ENCODE measurements at places on chromosomes 16 and 17.

GRCh38 chr17:39540611-39541010 lies 67.1 kb downstream of the NEUROD2 start:
- no peak for DNase-seq

- DNase-seq: no peak
These were observed 6.0 kb upstream of the TXNDC11 start for GRCh38 chr16:11748404-11749254.

- no peak for DNase-seq
These were observed 37.1 kb downstream of the PRKCA start for GRCh38 chr17:66339561-66339960.

DNA sequence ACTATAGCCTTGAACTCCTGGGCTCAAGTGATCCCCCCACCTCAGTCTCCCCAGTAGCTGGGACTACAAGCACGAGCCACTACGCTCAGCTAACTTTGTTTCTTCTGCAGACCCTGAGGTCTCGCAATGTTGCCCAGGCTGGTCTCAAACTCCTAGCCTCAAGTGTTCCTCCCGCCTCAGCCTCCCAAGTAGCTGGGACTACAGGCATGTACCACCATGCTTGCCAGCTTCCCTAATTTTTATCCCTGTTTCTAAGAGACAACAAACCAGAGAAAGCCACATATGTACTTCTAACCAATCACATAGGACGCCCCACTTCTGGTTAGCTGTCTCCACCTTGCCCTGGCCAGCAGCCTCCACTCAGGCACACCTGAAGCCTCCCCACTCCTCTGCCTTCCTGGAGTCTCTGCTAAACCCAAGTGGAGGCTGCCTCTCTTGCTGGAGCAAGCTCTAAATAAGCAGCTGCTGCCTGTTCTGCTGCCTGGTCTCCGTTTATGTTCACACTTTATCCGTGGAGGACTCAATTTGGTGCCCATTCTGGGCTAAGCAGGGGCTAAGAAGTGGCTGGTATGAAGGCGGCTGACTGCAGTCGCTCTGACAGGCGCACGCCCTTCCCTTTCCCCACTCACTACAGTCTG lies 24.7 kb downstream of the NSMCE1 start:
- DNase-seq: peak; percentile 57

DNA sequence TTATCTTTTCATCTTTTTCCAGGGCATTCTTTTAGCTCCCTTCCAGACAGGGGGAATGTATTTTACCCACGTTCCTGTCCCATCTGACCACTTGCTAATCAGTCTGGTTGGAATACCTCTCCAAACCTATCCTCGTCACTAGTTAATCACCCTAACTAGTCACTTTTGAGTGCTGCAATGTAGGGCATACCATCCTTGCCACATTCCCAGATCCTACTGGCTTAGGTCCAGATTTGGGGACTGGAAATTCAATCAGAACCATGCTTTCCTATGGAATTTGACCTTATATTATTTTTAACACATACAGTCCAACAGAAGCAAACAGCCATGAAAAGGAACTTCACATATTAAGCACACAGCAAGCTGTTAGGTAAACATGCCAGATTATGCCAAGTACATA lies 29.7 kb downstream of the NACA2 start:
- DNase-seq: no peak

GRCh38 chr17:46896991-46897390 lies 26.0 kb upstream of the GOSR2 start:
- no peak for DNase-seq

DNA sequence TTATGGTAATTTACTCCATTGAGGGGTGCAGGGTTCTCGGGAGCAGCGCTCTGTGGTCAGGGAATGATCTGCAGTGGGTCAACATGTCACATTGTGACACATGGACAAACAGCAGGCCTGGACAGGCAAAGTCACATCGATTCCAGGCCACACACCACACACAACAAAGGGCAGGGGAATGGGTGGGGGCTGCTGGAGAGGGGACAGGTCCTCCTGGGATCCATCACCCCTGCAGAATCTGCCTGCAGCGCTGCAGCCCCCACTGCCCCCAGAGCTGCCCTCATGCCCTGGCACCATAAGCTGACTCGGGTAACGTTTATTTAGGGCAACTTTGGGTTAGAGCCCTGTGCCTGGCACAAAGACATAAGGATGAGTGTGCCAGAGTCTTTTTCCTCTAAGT lies 9.1 kb downstream of the PEMT start:
- DNase-seq: no peak

GRCh38 chr16:64696866-64697265 lies 425.0 kb downstream of the CDH11 start:
- DNase-seq: no peak
